Activated CD4-positive, alpha-beta T cell treated with anti-CD3 and anti-CD28 coated beads, Interleukin-2, amount 10 ng/mL, durations not matched to agents 24 days and 14 days (primary cell): ENCODE measurements at places on chromosomes 6 and 20. TPM values are rescaled to one million over a fixed set of nuclear protein-coding genes. Genes with fewer than 3 reads are reported as not detected.

DNA sequence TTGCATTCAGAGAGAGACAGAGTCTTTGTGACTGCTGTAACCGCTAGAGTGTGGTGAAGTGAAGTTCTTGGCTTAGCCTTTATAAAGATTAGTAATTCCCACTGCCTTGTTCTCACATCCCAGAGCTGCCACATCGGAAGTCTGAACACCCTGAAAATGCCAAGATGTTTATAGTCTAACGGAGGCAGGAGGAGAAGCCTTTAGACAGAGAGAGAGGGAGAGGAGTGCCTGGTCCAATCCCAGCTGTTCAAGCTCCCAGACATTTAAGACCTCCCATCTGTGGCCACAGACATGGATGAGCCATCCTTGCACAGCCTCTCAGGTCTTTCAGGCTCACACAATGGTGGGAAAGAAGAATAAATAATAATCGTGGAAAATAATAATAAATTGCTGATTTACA is 1422.8 kb upstream of the EYS start:
- no peaks in the 10 kb centered on the region for H3K4me1 ChIP-seq
- H3K27me3 ChIP-seq, result no peaks in the 10 kb centered on the region
- no peak for DNase-seq
- H3K4me3 ChIP-seq, result no peak overlapping the region

DNA sequence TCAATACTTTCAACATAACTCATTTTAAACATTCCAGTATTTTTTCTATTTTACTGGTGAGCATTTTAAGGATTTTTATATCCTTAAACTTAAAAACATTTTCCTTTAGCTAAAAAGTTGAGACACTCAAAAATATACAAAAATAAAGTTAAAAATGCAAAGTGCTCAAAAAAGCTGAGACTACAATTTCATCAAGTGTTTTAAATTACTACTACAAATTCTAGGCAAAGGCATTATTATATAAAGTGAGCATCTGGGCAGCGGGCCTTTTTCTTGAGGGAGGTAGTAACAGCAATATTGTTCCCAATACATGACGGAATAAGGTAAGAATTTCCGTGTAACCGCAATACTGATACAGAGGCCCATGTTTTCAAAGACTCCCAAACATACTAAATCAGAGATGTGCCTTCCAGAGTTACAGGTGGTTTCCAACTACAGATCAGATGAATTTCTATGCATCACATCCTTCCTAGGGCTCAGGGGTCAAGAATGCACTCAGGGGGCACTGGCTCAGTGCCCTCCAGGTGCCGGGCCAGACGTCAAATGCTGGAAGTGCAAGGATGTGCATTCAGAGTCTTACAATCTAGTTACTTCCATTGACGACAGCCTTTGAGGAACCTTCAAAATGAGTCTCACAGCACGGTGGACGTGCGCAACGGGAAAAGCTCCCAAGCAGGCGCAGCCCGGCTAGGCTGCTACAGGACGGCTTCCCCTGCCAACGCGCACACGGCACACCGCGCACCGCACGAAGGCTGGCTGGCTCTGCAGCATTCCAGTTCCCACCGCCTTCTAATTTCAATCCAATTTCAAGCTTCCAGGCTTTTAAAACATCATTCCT is 1.7 kb downstream of the PHF10 start:
- DNase-seq, result peak; percentile 81
- H3K27ac ChIP-seq, result peak overlapping the region; percentile 94
- H3K36me3 ChIP-seq, result peaks cover 18% of the 10 kb centered on the region
- H3K27me3 ChIP-seq, result peaks cover 5% of the 10 kb centered on the region
- peak overlapping the region; percentile 90 for H3K4me3 ChIP-seq
- H3K4me1 ChIP-seq, result peaks cover 23% of the 10 kb centered on the region

DNA sequence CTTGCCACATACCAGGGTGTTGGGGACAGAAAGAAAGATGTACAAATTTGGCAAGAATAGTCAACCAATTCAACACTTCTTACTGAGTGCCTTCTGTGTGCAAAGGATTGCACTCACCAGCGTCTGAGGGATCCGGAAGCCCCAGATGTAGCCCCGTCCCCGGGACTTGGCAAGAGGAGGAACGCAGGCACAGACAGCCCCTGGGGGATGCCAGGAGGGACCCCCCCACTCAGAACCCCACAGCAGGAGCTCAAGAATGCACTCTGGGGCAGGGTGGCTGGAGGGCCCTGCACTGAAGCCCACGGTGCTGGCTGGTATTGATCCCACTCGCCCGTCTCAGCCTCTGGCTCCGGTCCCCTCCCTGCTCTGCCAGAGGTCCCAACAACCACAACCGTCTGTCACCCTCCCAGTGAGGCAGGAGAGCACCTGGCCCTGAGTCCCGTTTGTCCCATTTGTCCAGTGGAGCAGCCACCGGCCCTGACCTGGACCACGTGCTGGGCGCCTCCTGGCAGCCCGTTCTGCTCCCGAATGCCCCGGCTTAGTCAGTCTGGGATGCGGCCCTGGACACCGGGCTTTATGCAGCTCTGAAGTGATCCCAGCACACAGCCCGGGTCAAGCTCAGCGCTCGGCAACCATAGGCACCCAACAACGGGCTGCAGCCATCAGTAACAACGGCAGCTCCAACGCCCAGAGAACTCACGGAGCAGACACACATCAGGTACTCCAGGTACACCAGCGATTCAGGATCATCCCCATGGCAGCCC is 128.7 kb downstream of the DLL1 start:
- H3K27me3 ChIP-seq, result no peaks in the 10 kb centered on the region
- no peak for DNase-seq
- H3K4me3 ChIP-seq, result no peak overlapping the region
- no peaks in the 10 kb centered on the region for H3K4me1 ChIP-seq
- H3K36me3 ChIP-seq, result no peaks in the 10 kb centered on the region
- no peak overlapping the region for H3K27ac ChIP-seq

DNA sequence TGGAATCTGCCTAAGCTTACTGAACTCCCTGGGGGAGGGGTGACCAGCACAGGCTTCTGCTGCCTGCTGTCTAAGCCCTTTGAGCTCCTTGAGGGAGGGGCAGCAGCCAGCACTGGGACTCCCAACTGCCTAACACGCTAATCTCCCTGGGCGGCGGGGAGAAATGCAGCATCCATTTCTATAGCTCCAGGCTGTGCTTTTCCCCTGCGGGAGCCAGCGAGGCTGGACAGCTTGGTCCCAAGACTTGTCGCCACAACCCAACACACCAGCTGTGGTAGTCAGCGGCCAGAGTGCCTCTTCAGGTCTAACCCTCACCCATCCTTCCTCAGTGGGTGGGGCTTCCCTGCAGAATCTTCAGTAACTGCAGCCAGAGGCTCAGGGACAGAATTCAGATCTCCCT is 64.6 kb downstream of the VGLL2 start:
- no peak overlapping the region for H3K27ac ChIP-seq
- no peak overlapping the region for H3K4me3 ChIP-seq
- H3K36me3 ChIP-seq, result no peaks in the 10 kb centered on the region

DNA sequence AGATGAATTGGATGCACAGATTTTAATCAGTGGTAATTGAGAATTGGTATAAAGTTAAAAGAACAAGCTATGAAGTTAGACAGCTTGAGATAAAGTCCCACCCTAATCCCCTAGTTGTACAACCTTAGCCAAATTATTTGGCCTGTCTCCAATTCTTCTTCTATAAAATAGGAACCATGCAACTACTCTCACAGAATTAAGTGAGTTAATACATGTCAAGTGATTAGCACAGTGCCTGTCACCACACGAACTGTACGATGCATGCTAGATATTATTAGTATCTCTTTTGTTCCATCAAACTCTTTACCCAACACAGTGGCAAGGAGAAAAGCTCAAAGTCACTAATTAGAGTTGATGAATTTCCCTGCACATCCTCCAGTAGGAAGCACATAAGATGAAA is 44.7 kb downstream of the MBOAT1 start:
- H3K27ac ChIP-seq, result no peak overlapping the region
- H3K27me3 ChIP-seq, result no peaks in the 10 kb centered on the region
- peaks cover 11% of the 10 kb centered on the region for H3K4me1 ChIP-seq
- H3K36me3 ChIP-seq, result peaks cover 17% of the 10 kb centered on the region
- no peak overlapping the region for H3K4me3 ChIP-seq

- no peaks in the 10 kb centered on the region for H3K36me3 ChIP-seq
- H3K27me3 ChIP-seq, result no peaks in the 10 kb centered on the region
- H3K4me3 ChIP-seq, result no peak overlapping the region
- no peak for DNase-seq
- no peak overlapping the region for H3K27ac ChIP-seq
These were observed 402.1 kb upstream of the CHD6 start for GRCh38 chr20:42020316-42020715.

DNA sequence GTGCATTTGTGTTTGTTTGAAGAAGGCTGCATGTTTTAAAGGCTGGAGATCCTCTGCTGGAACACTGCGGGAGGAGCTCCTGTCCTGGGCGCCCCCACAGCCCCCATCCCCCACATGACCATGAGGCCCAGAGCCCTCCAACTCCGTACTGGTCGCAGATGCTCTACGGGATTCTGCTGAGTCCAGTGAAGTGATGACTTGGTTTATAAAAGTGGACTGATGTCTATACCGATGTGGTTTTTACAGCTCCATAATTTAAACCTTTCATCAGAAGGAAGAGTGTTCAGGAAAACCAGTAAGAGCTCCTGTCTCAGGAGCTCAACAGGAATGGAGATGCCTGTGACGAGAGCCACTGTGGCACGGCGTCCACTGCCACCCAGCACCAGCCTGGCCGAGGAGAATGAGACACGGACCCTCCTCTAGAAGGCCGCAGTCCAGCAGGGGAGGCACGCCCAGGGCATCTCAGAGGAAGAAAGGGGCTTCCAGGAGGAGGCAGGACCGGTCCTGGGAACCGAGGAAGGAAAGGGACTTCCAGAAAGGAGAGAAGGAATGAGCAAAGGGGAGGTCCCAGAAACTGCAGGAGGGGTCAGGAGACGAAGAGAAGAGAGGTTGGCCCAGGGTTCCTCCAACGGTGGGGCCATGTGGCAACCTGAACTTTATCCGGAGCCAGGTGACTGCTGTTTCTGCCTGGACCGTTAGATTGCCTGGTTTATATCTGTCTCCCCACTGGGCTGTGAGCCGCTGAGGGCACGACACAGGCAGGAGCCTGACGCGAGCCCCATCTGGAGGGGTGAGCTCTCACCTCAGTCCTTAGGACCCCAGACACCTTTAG is 26.9 kb downstream of the BFSP1 start:
- DNase-seq, result peak; percentile 79
- H3K36me3 ChIP-seq, result no peaks in the 10 kb centered on the region
- peaks cover 46% of the 10 kb centered on the region for H3K4me1 ChIP-seq

Gene SLC35F1
- total RNA-seq, result 0.05 TPM in 1 of 2 replicates, not detected in the other

Gene TSHZ2
- total RNA-seq, result 28.0 and 29.5 TPM in 2 replicates

Gene MYH7B
- 0.19 and 0.52 TPM in 2 replicates for total RNA-seq

Gene POU5F1
- not detected in 2 replicates for total RNA-seq

Gene SPATS1
- not detected in 2 replicates for total RNA-seq
